ENCODE measurements at places on chromosomes 11 and 22. TPM values are rescaled to one million over a fixed set of nuclear protein-coding genes. Genes with fewer than 3 reads are reported as not detected.
A peak's percentile ranks its signal among the peaks of the same experiment; 100 is the strongest.

Gene TOMM22
- 58.8 TPM for total RNA-seq

Gene ZNF215
- 0.51 TPM for total RNA-seq

- peak; percentile 70 for DNase-seq
These were observed 26.8 kb downstream of the RPL3 start for GRCh38 chr22:39292561-39293074.

Gene NXPE1
- total RNA-seq = not detected

DNA sequence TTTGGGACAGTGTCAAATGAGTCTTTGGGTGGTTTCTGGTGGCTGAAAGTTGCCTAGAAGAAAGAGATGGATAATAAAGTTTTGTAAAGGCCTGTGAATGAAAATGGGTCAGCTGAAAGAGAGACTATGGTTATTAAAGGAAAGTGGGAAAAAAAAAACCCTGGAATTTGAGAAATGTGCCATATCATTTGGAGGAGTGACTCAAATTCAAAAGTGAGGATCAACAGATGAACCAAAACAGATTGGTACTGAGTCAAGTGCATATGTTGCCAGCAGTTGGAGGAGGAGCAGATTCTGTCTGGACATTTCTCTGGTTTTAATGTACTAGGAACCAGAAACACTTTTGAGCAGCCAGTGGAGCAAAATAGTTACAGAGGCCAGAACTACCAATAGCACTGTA, 339.8 kb downstream of the KCNA4 start:
- DNase-seq = no peak

DNA sequence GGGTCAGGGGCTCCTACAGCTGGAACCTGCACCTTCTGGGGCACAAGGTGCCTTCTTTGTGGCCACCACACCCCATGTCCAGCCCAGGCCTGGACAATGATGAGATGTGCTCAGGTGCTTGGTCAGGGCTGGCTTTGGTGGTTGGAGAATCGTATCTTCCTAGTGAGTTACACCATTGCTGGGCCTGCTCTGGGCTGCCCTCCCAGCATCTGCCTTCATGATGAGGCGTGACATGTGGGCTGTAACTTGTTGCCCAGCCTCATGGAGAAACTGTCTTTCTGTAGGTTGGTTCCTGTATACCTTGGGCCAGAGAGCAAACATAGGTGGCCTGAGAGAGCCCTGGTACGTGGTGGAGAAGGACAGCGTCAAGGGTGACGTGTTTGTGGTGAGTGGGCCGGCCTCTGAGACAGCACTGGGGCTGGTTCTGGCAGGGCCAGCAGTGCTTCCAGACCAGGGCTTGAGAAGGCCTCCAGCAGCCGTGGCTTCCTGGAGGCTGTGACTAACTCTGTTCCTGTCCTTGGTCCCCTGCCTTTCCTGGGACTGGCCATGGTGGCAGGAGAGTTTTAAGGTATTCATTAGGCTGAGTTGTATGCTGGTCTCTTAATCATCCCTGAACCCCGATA, 18.1 kb downstream of the TRMU start:
- no peak for DNase-seq

Gene C2CD2L
- total RNA-seq = 5.6 TPM

- peak; percentile 53 for DNase-seq
These were observed 4.7 kb downstream of the TCIRG1 start for GRCh38 chr11:68043349-68044144.

- no peak for DNase-seq
These were observed 59.2 kb downstream of the BARX2 start for GRCh38 chr11:129434641-129435498.

GRCh38 chr11:21475276-21475675, 717.6 kb upstream of the ANO5 start:
- no peak for DNase-seq

GRCh38 chr11:107801641-107802040, 56.9 kb downstream of the SLC35F2 start:
- no peak for DNase-seq

DNA sequence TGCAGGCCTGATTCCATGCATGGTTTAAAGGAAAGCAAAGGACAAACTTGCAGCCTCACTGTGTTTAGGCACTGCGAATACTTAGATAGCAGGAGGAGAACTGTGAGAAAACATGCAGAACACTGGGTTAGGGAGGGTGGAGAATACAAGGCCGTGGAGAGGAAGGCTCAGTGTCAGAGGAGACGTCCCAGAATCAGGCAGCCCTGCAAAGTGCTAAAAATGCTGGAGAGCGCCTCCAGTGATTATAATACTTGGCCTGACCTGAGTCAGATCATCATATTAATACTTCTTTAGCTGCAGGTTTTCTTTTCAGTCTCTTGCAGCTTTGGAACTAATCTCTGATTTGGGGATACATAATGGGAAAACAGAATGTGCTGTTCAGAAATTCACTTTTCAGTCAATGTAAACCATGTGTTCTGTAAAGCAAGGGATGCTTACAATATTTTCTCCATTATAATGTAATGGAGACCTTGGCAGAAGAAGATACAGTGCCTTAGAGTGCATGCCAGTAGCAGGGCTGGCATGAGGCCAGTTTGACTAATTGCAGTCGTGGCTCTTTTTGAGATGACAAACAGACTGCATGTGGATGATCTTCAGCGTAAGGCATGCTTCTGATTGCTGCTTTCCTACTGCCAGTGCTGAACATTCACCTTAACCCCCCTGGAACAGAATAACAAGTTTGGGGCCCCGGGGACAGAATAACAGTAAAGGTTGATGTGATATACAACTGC, 16.8 kb downstream of the EXT2 start:
- DNase-seq = peak; percentile 88

DNA sequence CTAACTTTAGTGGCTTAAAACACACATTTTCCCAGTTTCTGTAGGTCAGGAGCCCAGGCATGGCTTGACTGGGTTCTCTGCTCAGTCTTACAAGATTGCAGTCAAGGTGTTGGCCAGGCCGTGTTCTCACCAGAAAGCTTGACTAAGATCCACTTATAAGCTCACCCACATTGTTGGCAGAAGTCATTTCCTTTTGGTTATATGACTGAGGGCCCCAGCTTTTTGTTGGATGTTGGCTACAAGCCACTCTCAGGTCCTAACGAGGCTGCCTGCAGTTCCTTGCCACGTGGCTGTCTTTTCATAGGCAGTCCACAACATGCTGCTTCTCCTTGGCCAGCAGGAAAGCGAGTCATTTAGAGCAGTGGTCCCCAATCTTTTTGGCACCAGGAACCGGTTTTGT, 79.3 kb upstream of the CRTAM start:
- DNase-seq = no peak

GRCh38 chr11:104366321-104366734, 202.4 kb upstream of the PDGFD start:
- no peak for DNase-seq

Gene HORMAD2
- not detected for total RNA-seq

- no peak for DNase-seq
These were observed 122.5 kb upstream of the ZC3H12C start for GRCh38 chr11:109970516-109971183.

Gene ARSA
- 9.6 TPM for total RNA-seq

Gene EIF4ENIF1
- total RNA-seq = 12.5 TPM

DNA sequence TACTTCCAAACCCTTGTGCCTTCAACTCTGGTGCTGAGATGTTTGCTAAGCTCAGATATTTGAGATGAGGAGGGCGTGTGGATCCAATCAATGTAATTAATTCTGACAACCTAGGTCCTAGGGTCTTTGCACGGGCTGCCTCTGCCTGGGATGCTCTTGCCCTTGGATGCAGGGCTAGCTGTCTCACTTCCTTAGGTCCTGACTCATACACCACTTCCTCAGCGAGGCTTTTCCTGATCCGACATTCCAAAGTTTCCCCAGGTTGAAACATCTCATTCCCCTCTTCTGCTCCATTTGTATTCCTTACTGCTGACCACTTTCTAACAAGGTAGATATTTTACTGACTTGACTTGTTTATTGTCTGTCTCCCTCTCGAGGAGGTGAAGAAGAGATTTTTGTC, 43.0 kb upstream of the NTM start:
- no peak for DNase-seq

Gene TTC36
- 2.4 TPM for total RNA-seq

DNA sequence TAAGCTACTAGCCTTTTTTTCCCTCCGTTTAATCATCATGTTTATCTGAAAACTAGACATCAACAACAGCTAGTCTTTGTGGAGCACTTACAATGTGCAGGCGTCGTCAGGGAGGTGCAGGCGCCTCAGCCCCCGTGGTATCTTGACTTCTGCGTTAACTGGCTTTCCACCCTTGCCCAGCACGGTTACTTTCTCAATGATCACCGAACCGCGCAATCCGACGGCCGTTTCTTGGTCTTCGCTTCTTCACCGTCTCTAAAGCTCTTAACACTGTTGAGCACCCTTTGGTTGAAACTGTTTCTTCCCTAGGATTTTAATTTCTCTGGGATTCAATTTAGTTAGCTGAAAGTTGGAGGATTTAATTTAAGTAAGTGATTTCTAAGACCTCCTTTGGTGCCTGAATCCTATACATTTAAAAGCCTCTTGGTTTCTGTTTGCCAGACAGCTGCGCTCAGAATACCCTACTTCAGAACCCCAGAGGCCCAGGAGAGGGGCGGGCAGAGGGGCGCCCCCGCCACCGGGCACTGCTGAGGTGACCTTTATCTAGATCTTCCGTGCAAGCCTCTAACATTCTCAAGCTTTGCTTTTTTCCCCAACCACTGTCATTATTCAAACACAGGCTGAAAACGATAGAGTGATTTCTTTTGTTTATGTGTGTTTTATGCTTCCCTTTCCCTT, 18.0 kb upstream of the TMEM218 start:
- DNase-seq = no peak

- no peak for DNase-seq
These were observed 20.3 kb upstream of the PARVA start for GRCh38 chr11:12356944-12357655.

Gene CD6
- not detected for total RNA-seq

- DNase-seq = no peak
These were observed 34.1 kb downstream of the CSNK2A3 start for GRCh38 chr11:11318961-11319360.

DNA sequence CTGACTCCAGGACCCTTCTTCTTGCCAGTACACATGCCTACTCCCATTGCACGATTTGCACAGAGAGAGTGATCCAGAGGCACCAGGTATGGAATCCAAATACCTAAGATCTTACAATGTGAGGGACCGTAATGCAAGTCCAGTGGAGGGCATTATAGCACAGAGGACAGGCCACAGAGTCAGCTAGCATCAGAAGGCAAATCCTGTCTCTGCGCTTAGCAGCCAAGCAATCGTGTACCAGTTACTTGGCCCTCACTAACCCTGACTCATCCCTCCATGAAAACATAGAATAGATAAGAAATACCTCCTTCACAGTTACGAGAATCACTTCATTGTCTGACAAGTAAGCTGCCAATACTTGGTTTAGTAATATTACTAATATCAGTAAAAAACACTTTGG, 69.7 kb upstream of the SLC6A5 start:
- DNase-seq = no peak

- no peak for DNase-seq
These were observed 28.2 kb downstream of the SEZ6L start for GRCh38 chr22:26197425-26197824.

- DNase-seq = peak; percentile 90
These were observed 23.5 kb downstream of the SPATA19 start for GRCh38 chr11:133821776-133822175.

DNA sequence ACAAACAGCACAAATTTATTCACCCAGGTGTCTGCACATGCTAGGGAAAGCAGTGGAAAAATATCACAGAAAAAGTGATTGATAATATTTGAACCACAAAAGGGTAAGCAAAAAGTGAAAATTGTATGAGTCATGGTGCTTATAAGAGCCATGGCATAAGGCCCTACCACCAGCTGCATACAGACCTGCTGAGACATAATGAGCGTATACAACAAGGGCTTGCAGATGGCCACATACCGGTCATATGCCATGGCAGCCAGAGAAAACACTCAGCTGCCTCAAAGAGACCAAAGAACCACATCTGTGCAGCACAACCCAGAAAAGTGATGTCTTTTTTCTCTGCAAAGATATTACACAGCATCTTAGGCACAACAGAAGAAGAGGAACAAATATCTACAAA, 71.4 kb upstream of the OR9G4 start:
- DNase-seq = peak; percentile 47

DNA sequence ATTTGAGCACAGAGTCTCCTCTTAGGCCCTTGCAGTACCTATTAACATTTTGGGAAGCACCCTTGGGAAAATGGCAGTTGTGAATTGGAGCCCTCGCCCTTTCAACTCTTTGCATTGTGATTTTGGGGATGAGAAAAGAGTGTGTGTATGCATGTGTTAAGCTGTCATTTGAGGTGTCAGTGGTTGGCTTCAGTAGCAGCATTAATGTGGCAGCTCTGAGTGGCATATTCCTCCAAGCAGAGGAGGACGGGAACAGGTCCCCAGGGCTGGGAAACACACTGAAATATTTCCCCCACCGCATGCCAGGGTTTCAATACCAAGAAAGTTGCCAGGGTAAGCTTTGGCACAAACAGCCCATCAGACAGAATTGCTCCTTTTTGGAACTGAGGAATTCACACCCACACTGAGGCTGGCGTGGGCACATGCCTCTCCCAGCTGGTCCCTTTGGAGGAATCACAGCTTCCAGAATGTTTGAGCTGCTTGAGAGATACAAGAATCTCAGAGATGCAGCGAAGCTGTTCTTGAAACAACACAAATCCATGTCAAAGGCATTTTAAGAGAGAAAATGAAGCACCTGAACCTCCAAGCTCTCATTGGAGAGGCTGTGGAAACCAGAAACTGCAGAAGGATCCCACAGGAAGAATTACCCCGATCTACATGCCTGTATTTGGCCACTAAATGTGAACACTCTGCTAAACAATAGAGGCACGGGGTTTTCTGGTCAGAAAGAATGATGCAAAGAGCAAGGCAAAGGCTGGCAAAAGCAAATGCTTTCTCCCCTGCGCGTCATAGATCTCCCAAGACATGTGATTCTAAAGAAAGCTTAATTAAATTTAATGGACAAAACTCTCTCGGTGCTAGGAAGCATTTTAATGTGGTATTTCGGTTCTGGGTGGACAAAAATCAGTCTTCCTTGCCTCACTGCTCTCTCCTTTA, 67.2 kb upstream of the RCN1 start:
- DNase-seq = no peak

GRCh38 chr22:32660292-32660691, 141.2 kb upstream of the TIMP3 start:
- peak; percentile 82 for DNase-seq

GRCh38 chr22:27424319-27424718, 377.2 kb downstream of the MN1 start:
- no peak for DNase-seq

DNA sequence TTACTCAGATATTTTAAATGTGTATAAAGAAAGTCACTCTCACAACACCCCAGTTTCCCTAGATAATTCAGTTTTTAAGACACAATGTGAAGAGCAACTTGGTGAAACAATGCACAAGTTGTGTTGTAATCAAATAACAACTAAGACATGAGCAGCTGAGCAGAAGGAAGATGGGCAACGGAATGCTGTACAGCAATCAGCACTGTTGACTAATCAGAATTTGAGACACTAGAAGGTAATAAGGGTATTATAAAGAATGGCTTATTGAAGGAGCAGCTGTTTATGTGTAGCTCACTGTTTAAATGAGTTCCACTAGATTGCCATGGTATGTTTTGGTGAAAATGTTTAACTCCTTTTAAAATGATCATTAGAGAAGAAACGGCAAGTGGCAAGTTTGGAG, 60.1 kb downstream of the SOX6 start:
- peak; percentile 54 for DNase-seq

Measured in tongue (tissue), 3 donors.